GM12892 (cell line): ENCODE measurements at places on chromosomes 16 and 17.

GRCh38 chr17:76408037-76408849, 23.8 kb downstream of the SPHK1 start:
- peak; percentile 67 for DNase-seq

GRCh38 chr17:1785930-1786329, 24.1 kb downstream of the SERPINF1 start:
- no peak for DNase-seq

DNA sequence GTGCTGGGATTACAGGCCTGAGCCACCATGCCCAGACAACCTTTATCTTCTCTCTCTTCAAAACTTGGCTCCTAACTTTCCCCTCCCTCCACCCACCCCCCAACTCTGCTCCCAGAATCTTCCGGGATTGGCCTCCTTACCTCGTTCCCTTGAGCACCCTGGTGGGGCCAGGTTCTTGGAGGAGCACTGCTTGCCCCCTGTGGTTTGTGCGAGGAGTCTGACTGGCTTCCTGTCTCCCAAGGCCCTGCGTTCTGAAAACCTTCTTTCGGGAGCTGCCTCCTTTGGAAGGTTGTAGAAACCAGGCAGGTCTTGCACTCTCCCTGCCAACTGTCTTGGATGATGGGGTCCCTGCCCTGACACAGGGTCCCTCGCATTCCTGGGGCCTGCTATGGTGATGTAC, 19.8 kb downstream of the PLXDC1 start:
- no peak for DNase-seq

GRCh38 chr16:77993111-77993985, 29.0 kb upstream of the CLEC3A start:
- no peak for DNase-seq

- DNase-seq, result peak; percentile 72
Measured at GRCh38 chr17:29613352-29613837, 9.3 kb downstream of the CORO6 start.

DNA sequence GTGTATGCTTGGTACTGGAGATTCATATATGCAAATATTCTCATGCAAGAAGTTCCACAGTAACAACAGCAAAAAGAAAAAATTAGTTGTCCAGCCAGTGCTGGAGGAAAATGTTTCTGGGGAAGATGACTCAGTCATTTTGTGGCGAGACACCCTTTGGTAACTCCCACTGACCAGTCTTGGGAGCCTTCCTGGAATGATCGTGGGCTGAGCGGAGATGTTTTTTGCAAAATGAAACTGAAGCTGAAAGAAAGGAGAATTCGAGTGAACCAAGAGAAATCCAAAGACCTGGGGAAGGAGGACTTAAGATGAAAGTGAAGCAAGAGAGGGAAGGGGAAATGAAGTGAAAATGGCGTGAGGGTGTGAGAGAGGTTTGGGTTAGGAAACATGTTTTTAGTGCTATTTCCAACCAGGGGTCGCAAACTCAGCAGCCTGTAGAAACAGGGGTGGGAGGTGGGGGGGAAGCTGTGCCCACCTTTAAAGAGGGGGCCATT, 5.2 kb downstream of the ITPRIPL2 start:
- no peak for DNase-seq

GRCh38 chr17:74407384-74407783, 24.5 kb upstream of the GPRC5C start:
- no peak for DNase-seq

DNA sequence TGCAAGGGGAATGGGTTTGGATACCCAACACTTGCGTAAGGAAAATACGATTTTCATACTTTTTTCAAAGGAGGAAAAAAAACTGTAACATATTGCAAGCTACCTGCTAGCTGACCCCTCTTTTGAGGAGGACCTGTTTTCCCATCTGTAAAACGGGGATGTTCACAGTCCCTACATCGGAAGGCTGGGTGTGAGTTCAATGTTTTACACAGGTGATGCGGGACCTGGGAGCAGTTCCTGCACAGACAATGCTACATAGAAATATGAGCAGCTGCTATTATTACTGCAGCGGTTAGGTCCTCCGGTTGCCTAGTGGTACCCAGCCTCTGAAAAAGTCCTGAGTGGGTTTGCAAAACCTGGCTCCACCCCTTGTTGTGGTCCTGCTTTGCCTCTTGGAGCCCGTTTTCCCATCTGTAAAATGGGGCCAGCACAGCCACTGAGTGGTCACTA, 3.5 kb downstream of the SOCS1 start:
- DNase-seq, result no peak

DNA sequence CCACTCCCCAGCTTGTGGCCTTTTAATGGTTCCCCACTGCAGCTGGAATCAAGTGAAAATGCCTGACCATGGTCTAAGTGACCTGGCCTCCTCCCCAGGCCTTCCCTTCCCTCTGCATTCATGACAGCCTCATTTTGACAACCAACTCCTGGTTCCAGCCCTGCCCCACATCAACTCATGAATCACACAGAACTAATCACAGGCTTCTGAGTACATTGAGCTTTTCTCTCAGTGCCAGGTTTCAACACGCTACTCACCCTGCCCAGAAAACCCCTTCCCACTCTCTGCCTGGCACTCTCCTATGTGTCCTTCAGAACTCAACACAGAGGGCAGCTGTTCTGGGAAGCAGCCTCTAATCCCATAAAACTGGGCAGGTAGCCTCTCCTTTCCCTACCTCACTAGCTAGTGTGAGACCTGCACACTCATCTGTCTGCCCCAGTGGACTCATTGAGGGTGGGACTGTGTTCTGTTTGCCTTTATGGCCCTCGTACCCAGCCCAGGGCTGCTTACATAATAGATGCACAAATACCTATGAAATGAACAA, 313.6 kb downstream of the GRIN2A start:
- no peak for DNase-seq

GRCh38 chr17:13306310-13306962, 288.6 kb upstream of the ELAC2 start:
- DNase-seq, result no peak

- DNase-seq, result no peak
Measured at GRCh38 chr16:78920621-78921020, 679.9 kb downstream of the MAF start.

GRCh38 chr17:36947922-36948716, 635 bp upstream of the AATF start:
- DNase-seq, result no peak

GRCh38 chr16:47008174-47008573, 34.7 kb upstream of the DNAJA2 start:
- no peak for DNase-seq

GRCh38 chr17:20315311-20315710, 152.0 kb downstream of the LGALS9B start:
- no peak for DNase-seq

GRCh38 chr16:68470461-68471150, 22.3 kb upstream of the SMPD3 start:
- peak; percentile 46 for DNase-seq

DNA sequence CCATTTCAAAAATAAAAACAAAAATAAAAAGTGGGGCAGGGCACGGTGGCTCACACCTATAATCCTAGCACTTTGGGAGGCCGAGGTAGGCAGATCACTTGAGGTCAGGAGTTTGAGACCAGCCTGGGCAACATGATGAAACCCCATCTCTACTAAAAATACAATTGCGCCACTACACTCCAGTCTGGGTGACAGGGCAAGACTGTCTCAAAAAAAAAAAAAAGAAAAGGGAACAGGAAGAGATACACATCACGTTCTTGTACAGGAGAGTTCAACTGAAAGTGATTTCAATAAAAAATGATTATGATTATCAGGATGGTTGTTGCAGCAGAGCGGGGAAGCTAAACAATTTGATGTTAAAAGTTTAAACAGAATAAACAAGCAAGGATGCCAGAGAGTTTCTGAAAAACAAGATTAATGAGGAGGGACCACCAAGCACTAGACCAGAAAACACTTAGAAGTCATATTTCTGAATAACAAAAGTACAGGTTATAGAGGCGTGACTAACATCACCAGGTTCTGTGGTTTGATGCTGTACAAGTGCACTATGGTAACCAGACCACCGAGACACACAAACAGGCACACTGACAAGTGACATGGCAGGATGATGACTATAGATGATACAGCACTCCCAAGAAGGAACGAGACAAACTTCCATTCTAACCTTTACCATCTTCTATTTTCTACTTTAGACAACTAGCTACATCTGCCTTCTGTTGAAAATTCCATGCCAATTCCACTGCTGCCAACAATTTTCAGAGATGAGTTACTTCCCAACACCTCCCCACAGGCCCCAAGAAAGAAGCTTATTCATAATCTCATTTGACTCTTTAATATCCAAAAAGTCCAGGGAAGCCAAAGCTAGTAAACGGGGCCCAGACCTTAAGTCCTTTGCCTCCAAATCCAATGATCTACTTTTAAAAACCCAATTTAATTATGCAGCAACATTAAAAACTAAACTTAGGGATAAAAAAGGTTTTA, 11.8 kb downstream of the DNAJA2 start:
- DNase-seq, result no peak

DNA sequence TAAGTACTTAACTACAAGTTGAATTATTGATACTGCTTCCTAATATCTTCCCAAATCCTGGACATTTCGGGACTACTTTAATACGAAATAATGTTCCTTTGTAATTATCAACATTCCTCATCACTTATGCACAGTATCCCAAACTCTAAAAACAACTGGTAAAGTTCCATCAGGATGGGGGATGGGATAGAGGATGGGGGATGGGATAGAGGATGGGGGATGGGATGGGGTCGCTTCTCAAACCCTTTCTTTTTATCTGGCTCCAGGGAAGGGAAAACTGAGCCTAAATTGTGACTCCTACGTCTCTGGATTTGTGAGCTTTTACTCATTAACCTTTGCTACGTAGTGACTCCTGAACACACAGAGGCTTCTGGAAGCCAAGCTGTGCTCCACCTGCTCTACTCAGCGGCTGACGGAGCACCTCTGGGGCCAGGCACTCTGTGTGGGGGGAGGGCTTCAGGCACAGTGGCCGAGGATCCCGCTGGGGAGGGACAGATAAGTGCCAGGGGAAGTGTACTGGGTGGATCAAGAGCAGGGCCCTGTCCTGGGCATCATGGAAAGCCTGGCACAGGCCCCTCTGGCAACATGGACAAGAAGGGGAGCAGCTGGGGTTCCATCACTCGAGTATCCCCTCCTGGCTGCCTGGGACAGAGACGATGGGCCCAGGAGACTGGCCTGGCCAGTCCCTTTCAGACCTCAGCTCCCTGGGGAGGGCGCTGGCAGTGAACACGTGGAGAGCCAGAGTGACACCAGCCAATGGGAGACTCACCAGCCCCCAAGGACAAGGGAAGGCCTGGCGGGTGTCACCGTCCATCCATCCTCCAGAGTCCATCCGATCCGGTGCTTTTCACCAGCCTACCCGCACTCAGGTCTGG, 56.2 kb downstream of the PGS1 start:
- DNase-seq, result no peak

GRCh38 chr17:72193391-72194106, 72.7 kb downstream of the SOX9 start:
- no peak for DNase-seq

- DNase-seq, result no peak
Measured at GRCh38 chr17:82029990-82030469, 1.4 kb upstream of the RAC3 start.

- DNase-seq, result no peak
Measured at GRCh38 chr17:58384897-58385296, 32.4 kb downstream of the RNF43 start.

GRCh38 chr16:80403894-80404293, 136.9 kb upstream of the DYNLRB2 start:
- DNase-seq, result no peak

- DNase-seq, result no peak
Measured at GRCh38 chr17:60425626-60426025, 3.3 kb downstream of the CHCT1 start.

GRCh38 chr16:74580833-74581232, 26.1 kb downstream of the GLG1 start:
- DNase-seq, result no peak

- peak; percentile 68 for DNase-seq
Measured at GRCh38 chr16:11327277-11328171, 17.7 kb upstream of the RMI2 start.

DNA sequence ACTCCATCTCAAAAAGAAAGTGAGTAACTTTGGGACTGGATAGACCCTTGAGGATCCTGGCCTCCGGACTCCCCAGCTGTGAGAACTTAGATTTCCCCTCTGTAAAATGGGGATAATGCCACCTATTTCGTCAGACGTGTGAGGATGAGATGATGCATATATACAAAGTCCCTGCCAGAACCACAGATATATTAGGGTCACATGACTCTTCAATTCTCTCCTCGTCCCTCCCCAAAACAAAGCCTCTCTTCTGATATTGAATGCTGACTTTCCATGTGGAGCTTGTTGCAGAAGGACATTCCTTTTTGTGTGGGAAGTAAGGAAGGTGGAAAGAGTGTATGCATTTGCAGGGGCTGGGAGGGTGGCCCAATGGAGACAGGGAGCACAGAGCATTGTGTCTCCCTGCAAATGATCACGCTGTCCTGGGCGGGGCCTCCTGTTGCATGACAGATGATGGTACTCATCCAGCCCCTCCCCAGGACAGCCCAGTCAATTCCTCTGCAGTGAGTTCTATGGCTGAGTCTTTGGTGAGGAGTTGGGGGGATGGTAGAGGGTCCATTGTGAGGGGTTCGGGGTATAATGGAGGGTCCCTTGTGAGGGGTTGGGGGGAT, 35.1 kb upstream of the MGAT5B start:
- no peak for DNase-seq

DNA sequence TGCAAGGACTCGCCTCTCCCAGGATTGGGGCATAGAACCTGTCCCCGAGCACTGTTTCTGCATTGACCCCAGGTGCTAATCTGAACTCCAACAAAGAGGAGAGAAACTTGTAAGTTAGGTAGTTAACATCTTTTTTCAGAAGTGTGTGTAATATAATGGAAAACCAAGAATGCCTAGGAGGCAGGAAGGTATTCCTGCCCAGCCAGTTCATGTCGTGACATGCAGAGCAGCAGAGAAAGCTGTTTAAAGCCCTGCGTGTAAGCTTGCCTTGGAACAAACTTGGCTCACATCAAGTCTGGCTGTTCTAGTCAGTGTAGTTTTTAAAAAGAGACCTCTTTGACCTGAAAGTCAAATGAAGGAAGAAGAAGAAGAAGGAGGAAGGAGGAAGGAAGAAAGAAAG, 2.1 kb upstream of the GNA13 start:
- no peak for DNase-seq

- no peak for DNase-seq
Measured at GRCh38 chr16:89370081-89370511, 120.3 kb downstream of the ANKRD11 start.

GRCh38 chr17:79707931-79708891, 22.5 kb upstream of the ENPP7 start:
- peak; percentile 63 for DNase-seq

DNA sequence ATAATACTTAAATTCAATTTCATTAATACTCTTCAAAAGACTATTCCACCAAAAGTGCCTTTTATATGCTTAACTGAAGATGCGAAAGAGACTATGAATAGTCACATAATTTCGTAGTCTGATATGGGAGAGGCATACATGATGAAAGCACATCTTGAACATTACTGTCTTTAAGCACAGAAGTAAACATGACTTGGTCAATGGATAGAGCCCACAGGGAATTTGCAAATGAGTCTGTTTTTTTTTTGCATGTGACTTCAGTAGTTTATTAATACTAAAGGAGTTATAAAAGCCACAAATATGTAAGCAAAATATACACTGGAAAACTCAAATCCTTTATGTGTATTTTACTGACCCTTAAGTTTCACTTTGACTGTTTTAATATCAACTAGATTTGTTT, 15.9 kb downstream of the ADPRM start:
- DNase-seq, result no peak

- DNase-seq, result no peak
Measured at GRCh38 chr17:77307479-77308198, 166.9 kb downstream of the SEC14L1 start.
